ENCODE measurements at places on chromosomes 4 and X.

GRCh38 chr4:16026160-16026761 lies 57.6 kb downstream of the PROM1 start:
- peak; percentile 60 for DNase-seq

DNA sequence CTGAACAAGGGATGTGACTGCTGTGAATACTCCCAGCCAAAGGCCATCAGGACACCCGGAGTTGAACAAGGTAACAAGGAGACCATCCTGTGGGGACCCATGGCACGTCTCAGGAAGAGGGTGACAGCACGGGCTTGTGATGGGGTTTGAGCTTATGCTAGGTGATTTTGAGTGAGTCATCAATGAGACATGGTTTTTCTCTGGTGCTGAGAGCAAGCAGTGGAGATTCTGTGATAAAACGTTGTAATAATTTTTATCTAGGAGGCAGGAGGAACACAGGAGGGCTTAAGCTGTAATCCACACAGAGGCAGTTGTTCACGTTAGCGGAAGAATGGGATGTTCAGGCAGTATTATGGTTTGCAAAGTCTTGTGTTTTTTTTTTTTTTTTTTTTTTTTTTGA lies 36.0 kb downstream of the TRIML1 start:
- no peak for DNase-seq

- DNase-seq: no peak
Measured at GRCh38 chrX:37854748-37855147, 7.4 kb upstream of the DYNLT3 start.

GRCh38 chr4:2930758-2931511 lies 32.3 kb downstream of the NOP14 start:
- no peak for DNase-seq

DNA sequence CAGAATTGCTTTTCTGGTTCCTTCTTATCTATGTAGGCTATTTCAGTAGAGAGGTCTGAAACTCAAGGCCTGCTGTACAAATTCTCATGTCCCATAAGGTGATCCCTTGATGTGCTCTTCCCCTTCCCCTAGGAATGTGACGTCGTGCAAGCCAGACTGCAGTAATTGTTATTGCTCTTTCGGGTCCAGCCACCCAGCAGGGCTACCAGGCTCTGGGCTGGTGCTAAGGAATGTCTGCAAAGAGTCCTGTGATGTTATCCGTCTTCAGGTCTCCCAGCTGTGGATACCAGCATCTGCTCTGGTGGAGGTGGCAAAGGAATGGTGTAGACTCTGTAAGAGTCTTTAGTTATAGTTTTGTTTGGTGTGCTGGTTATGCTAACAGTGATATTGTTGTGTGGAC lies 378.7 kb downstream of the C4orf33 start:
- no peak for DNase-seq

GRCh38 chr4:27844376-27844775 lies 983.7 kb downstream of the STIM2 start:
- DNase-seq: no peak

DNA sequence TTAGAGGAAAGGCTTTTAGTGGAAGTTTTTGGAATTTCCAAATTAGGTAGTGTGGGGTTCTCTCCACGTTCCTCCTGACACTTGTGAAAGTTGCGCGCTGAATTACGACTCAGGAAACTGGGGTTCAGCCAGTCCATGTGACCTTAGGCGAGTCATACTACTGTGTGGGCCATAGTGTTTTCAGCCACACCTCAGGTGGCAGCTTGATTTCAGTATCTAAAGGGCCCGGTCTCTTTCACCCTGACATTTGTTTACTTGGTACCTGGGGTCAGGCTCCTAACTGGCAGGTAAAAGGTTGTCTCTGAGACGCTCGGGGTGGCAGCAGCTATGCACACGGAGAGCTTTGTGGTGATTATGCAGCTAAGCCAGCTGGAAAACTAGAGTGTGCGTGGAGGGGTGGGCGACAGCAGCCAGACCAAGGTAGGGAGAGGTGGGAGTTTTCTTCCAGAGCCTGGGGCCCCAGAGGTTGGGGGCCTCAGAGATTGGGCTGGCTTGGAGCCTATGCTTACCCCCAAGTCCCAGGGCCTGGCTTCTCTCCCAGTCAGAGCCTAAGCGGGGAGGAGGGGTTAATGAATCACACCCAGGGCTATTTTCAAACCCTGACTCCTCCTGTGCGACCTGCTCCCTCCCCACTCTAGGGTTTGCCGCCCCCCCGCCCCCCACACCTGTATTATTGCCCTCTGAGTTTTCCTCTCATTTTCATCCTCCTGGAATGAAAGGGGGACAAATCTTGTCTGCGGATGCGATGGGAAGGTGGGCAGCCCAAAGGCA lies 47.2 kb downstream of the STARD8 start:
- no peak for DNase-seq

DNA sequence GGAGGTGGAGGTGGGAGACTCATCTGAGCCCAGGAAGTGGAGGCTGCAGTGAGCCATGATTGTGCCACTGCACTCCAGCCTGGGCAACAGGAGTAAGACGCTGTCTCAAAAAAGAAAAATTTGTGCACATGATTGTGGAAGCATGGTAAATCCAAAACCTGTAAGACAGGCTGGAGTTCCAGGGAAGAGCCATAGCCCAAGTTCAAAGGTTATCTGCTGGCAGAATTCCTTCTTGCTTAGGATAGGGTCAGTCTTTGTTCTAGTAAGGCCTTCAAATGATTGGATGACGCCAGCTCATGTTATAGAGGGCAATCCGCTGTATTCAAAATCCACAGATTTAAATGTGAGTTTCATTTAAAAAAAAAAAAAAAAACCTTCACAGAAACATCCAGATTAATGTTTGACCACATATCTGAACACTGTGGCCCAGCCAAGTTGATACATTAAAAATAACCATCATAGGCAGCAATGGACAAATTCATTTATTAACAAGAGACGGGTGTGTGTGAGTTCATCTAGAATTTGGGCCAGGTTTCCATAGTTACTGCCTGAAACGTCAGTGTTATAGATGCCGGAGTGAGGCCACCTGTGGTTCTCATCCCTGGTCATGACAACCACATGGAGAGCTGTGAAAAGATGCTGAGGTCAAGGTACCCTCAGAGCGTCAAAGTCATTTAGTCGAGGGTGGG lies 35.2 kb upstream of the SLC2A9 start:
- DNase-seq: peak; percentile 27

- DNase-seq: no peak
Measured at GRCh38 chr4:144611850-144612249, 34.1 kb upstream of the HHIP start.

- DNase-seq: peak; percentile 11
Measured at GRCh38 chr4:23384741-23385140, 505.1 kb downstream of the PPARGC1A start.

GRCh38 chrX:19810802-19811201 lies 76.6 kb downstream of the SH3KBP1 start:
- DNase-seq: no peak

DNA sequence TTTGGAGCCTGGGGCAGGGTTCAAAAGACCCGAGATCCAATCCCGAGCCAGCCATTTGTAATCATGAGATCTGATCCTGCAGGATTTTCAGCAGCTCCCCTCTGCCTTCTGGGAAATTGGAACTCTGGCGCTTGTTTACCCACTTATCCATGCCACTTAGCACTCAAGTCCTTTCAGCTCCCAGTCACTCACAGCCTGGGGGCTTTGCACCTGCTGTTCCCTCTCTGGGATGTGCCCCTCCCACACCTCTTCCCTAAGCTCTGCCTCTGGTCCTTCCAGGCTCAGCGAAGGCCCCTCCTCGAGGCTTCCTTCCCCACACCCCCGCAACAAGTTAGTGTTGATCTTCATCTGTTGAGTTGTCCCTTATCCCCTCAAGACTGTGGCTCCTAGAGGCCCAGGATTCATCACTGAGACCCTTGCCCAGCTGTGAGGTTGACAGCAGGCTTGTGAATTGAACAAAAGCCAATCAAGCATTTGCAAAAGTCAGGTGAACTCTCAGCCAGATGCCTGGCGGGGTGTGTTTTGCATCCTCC lies 99.1 kb upstream of the AFAP1 start:
- DNase-seq: no peak

- DNase-seq: no peak
Measured at GRCh38 chrX:23380581-23380980, 45.9 kb downstream of the PTCHD1 start.

GRCh38 chr4:114366368-114366767 lies 232.2 kb upstream of the UGT8 start:
- DNase-seq: no peak

GRCh38 chrX:95044331-95044730 lies 1370.3 kb downstream of the FAM133A start:
- DNase-seq: no peak

DNA sequence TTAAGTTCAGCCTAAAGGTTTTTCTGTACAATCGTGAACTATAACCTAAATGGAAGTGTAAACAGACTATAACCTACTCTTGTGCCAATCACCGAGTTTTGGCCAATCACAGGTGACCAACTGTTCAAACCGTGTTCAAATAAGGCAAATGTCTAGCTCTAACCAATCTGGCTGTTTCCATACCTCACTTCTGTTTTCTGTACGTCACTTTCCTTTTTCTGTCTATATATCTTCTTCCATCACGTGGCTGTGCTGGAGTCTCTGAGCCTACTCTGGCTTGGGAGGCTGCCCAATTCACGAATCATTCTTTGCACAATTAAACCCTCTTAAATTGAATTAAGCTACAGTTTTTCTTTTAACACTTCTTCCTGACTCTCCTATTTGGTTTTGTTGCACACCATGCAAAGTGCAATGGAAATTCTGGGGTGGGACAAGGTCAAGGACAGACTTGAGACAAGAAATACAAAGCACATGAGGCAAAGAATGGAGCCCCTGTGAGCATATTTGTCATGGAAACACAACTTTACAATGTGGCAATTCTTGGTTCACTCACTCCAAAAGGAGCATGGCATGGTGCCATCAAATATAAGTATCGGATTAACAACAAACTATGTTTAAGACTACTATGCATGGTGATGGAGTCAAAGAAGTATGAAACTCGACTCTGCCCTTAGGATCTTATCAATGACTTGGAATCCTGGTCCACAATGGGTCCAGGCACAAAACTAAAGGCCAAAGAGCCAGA lies 115.7 kb upstream of the FAM9B start:
- no peak for DNase-seq

DNA sequence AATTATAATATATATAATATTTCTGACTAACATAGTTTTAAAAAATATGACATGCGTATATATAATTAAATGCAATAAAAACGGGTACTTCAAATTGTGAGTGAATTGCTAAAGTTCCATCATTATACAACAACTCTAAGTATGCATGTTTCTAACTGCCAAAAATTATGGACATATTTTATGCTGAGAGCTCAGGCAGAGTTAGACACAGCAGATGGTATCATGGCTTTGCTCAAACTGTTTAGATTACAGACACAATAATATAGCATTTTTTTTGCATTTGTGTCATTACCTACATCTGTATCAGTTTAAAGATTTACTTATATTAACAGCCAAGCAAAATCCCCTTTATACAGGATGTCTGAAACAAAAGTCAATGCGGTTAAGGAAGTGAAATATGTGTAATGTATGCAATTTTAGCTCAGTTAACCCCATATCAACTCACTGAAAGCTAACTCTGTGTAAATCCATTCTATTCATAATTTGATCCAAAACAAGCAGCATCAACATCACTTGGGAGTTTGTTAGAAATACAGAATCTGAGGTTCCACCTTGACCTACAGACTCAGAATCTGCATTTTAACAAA lies 119.1 kb upstream of the CNKSR2 start:
- DNase-seq: no peak

GRCh38 chr4:142909908-142910307 lies 63.8 kb upstream of the INPP4B start:
- no peak for DNase-seq

GRCh38 chrX:120365320-120365719 lies 3.4 kb downstream of the ATP1B4 start:
- DNase-seq: no peak

DNA sequence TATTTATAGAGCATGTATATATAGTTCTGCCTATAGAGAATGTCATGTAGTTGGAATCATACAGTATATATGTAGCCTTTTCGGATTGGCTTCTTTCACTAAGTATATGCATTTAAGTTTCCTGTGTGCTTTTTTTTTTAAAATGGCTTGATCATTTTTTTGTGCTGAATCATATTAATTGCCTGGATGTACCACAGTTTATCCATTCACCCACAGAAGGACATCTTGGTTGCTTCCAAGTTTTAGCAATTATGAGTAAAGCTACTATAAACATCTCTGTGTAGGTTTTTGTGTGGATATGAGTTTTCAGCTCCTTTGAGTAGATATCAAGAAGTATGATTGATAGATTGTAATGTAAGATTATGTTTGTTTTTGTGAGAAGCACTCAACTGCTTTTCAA lies 23.8 kb downstream of the PTTG2 start:
- no peak for DNase-seq

GRCh38 chr4:47972181-47972580 lies 44.3 kb downstream of the CNGA1 start:
- no peak for DNase-seq

- no peak for DNase-seq
Measured at GRCh38 chrX:109911046-109911445, 91.9 kb upstream of the TMEM164 start.

All from astrocyte of the cerebellum (primary cell).